ENCODE measurements at places on chromosomes 13 and 19. TPM values are rescaled to one million over a fixed set of nuclear protein-coding genes. Genes with fewer than 3 reads are reported as not detected.

ANGPTL8 gene
- total RNA-seq = not detected

KLC3 gene
- 0.46 TPM for total RNA-seq

ATP13A1 gene
- total RNA-seq = 67.5 TPM

PSG3 gene
- not detected for total RNA-seq

URAD gene
- total RNA-seq = not detected

KLK14 gene
- total RNA-seq = not detected

ZNF584 gene
- total RNA-seq = 16.0 TPM

ERCC1 gene
- 74.2 TPM for total RNA-seq

RNF225 gene
- total RNA-seq = 0.13 TPM

LYPD3 gene
- total RNA-seq = not detected

IRF3 gene
- 64.3 TPM for total RNA-seq

ZNF320 gene
- total RNA-seq = 11.3 TPM

PGLYRP2 gene
- not detected for total RNA-seq

LILRB5 gene
- total RNA-seq = not detected

ATXN8OS gene
- not detected for total RNA-seq

S1PR4 gene
- total RNA-seq = not detected

ICAM4 gene
- total RNA-seq = 0.10 TPM

PLIN4 gene
- total RNA-seq = 2.9 TPM

FFAR2 gene
- not detected for total RNA-seq

HRC gene
- total RNA-seq = 0.65 TPM

ZNF793 gene
- total RNA-seq = 2.9 TPM

CASP14 gene
- total RNA-seq = not detected

BICRA gene
- total RNA-seq = 6.0 TPM

ZNF580 gene
- 7.1 TPM for total RNA-seq

ZSCAN4 gene
- not detected for total RNA-seq

TRMT1 gene
- total RNA-seq = 26.5 TPM

NPAS1 gene
- total RNA-seq = 0.79 TPM

ANKRD24 gene
- 2.5 TPM for total RNA-seq

RASGRP4 gene
- total RNA-seq = not detected

ODAD3 gene
- 0.26 TPM for total RNA-seq

CFAP97D2 gene
- not detected for total RNA-seq

BCL3 gene
- total RNA-seq = 18.8 TPM

KIR3DL1 gene
- not detected for total RNA-seq

SCN1B gene
- 15.9 TPM for total RNA-seq

GRK1 gene
- total RNA-seq = not detected

FRY gene
- 28.3 TPM for total RNA-seq

ZNF835 gene
- 0.65 TPM for total RNA-seq

CYP4F3 gene
- not detected for total RNA-seq

MAMSTR gene
- total RNA-seq = 0.69 TPM

Data from smooth muscle cell of the pulmonary artery (primary cell).